Smooth muscle cell of trachea (primary cell): ENCODE measurements at places on chromosomes 1 and 21. TPM values are rescaled to one million over a fixed set of nuclear protein-coding genes. Genes with fewer than 3 reads are reported as not detected.

VHLL gene
- not detected in 2 replicates for total RNA-seq

TRIM58 gene
- total RNA-seq = under 0.01 TPM in 1 of 2 replicates, not detected in the other

CD1E gene
- total RNA-seq = not detected in 2 replicates

HSD11B1 gene
- 22.5 and 28.8 TPM in 2 replicates for total RNA-seq
